ENCODE measurements at places on chromosomes 3 and 15.

- no peak for DNase-seq
Observed at GRCh38 chr15:62782896-62783295, 259.7 kb upstream of the TPM1 start.

DNA sequence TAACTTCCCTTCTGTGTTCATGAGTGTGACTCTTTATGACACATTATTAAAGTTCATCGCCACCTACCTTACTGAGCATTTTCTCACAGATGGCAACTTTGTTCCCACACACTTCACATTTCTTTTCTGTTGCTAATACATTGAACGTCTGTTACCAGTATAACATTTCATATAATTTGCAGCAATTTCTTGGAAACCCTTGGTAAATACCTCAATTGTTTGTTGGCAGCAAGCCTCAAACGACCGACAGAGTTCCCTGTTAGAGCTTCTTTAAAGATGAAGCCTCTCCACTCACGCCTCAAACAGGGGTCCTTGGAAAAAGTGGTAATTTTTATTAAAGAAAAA lies 3.2 kb upstream of the CHSY1 start:
- DNase-seq: no peak

- DNase-seq: no peak
Observed at GRCh38 chr3:138441742-138442141, 7.3 kb downstream of the ESYT3 start.

- no peak for DNase-seq
Observed at GRCh38 chr3:184887574-184887973, 75.6 kb downstream of the VPS8 start.

DNA sequence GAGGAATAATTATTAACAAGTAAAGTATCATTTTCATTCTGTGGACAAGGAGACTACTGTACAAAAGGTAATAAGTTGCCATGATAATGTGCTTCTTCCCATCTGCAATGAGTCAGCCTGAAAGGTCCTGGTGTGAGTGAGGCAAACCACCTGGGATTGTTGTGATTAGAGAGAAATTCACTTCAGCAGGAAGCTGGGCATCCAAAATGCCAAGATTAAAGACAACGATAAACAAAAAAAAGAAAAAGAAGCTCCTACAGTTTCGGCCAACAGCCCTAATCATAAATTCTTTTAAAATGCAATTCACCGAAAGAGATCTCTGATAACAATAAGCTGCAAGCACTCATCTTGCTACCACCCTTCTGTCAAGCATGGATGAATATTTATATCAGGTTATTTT lies 507.8 kb downstream of the TUSC7 start:
- no peak for DNase-seq

GRCh38 chr3:14453876-14454638 lies 51.7 kb downstream of the SLC6A6 start:
- DNase-seq: no peak

DNA sequence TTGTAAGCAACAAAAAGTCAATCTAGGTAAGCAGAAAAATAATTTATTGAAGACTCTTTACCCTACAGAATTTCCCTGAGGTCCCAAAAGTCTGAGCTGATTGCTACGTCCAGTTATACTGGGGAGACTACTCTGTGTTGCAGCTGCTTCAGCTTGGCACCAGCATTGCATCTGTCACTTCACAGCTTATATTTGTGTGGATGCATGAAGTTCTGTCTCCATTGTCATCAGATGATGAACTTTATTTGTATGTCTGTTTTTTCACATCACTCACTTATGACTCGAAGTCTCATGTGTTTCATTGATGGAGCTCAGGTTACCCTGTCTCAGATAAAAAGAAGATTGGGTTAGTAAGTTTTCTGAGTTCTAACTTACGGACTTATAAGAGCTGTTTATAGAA lies 75.3 kb upstream of the LRRFIP2 start:
- DNase-seq: no peak

- DNase-seq: no peak
Observed at GRCh38 chr3:129953621-129954020, 20.9 kb upstream of the TRH start.

- DNase-seq: no peak
Observed at GRCh38 chr15:52559575-52559974, 9.3 kb downstream of the ARPP19 start.

DNA sequence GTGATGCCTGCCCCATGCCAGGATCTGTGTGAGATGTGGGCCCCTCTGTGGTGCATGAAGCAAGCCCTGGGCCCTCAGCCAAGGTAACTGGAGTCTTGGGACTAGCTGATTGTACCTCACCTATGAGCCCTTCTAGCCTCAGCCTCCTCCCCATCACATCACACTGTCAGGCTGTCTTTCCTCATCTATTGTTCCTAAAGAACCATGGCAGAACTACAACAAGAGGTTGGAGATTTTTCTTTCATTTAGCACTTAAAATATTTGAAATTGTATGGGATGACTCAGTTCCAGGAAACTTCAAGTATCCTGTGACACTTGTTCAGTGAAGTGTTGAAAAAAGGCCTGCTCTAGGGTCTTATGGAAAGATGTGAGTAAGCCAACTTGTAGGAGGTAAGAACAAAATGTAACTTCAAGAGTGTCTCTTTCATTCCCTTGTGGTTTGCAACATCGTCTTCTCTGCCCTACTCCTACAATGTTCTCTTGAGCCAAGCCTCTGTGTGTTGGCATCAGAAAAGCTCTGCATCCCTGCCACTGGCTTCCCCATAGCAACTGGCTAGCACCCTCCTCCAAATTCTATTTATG lies 58.7 kb upstream of the TIPARP start:
- no peak for DNase-seq

- no peak for DNase-seq
Observed at GRCh38 chr15:69531665-69532027, 79.0 kb downstream of the RPLP1 start.

GRCh38 chr15:33132722-33133345 lies 61.7 kb downstream of the FMN1 start:
- DNase-seq: no peak

- no peak for DNase-seq
Observed at GRCh38 chr3:14132689-14133088, 7.8 kb downstream of the TMEM43 start.
